ENCODE measurements at places on chromosomes 1 and 21.

DNA sequence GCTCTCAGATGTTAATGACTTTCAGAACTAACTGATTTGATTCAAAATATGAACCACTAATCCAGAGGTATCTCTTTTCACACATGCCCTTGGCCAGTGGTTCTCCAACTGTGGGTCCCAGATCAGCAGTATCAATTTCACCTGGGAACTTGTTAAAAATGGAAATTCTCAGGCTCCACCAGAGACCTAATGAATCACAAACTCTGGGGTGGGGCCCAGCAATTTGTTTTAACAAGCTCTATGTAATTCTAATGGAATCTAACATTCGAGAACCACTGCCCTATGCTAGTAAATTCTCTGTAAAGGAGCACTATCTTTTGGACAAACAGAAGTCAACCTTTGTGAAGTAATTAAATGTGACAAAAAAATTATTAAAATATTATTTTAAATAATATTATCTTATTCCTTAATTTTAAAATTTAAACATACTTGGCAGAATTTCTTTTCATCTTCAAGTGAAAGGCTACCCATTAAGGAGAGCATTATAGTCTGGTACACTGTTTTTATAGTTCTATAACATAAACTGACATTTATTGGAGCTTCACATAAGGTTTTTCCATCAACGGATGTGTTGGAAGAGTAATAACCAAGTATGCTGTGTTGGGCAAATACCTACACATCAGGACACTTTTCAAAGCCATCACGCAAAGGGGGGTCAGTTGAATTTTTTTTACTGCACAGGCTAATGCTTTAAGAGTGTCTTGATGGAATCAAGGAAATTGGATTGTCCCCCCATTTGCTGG, 130.4 kb downstream of the LHX4 start:
- no peak for DNase-seq

GRCh38 chr21:46037331-46038325, 56.1 kb downstream of the COL6A1 start:
- DNase-seq, result no peak

- no peak for DNase-seq
These were observed 138.9 kb upstream of the SOD1 start for GRCh38 chr21:31520561-31521098.

- no peak for DNase-seq
These were observed 13.0 kb downstream of the FMO1 start for GRCh38 chr1:171261336-171261735.

DNA sequence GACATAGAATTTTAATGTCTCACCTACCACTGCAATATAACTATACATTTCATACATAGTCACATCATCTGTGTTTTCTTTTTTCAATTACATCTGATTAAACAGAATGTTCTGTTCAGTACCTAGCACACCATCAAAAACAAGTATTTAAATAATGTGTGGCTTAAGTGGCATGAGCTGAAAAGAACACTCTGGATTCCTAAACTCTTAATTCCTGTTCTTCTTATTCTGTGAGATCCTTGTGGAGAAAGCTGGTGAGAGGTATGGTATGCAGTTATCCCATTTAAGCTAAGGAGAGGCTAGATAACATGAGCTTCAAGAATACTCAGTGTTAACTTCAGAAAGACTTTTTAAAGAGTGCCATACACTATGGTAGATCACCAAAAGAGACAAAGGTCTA, 5.5 kb downstream of the TP53BP2 start:
- DNase-seq, result no peak

- DNase-seq, result no peak
These were observed 126.4 kb upstream of the ARHGEF16 start for GRCh38 chr1:3327936-3328590.

DNA sequence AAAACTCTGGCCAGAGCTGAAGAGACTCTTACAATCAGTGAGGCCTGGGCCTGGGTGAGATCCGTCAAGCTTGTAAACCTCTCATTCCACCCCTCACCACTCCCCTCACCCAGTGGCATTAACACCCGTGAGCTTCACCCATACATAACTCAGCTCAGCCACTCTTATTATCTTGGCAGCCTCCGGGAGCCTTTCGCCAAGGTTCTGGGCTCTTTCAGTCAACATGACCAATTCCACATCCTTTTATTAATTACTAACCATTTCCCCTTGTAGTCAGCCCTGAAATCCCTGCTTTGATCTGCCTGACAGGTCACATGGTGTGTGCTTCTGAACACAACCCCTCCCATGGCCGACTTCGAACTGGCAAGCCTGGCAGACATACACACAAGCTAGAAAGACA, 134.8 kb downstream of the SETD4 start:
- DNase-seq, result no peak

DNA sequence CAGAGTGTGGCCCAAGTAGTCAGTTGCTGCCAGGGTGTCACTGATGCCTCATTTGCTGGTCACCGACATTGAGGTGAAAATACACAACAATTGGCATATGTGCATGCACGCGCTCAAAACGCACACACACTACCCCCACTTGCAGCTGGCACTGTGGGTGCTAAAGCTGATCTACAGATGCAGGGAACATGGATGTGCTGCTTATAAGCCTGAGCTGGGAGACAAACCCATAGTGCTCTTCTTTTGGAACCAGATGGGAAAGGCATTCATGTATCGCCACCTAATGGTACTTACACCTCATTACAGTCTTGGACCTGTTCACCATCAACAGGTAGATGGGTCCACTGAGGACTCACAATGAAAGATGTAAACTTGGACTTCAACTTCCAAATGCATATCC, 70.3 kb upstream of the CAMK1G start:
- DNase-seq, result no peak

GRCh38 chr1:229579059-229579673, 20.7 kb upstream of the ABCB10 start:
- DNase-seq, result no peak

DNA sequence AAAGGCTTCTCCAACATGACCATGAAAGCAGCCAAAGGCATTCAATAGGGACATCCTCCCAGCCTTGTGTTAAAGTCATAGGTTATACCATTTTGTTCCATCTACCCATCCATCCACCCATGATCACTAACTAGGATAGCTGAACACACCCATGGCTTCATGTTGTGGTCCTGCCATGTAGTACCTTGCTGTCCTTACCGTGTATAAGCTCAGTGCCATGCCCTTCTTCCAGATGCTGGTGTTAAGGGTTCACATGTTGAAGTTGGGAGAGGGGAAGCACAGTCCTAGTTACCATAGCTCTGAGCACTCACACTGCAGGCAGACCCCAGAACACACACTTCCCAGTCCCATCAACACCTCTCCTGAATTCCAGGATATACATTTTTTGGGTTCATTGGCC, 51.5 kb downstream of the ATP5PO start:
- DNase-seq, result no peak

GRCh38 chr1:117416004-117416403, 48.8 kb downstream of the MAN1A2 start:
- no peak for DNase-seq

GRCh38 chr1:29555043-29555620, 318.8 kb downstream of the PTPRU start:
- DNase-seq, result no peak

DNA sequence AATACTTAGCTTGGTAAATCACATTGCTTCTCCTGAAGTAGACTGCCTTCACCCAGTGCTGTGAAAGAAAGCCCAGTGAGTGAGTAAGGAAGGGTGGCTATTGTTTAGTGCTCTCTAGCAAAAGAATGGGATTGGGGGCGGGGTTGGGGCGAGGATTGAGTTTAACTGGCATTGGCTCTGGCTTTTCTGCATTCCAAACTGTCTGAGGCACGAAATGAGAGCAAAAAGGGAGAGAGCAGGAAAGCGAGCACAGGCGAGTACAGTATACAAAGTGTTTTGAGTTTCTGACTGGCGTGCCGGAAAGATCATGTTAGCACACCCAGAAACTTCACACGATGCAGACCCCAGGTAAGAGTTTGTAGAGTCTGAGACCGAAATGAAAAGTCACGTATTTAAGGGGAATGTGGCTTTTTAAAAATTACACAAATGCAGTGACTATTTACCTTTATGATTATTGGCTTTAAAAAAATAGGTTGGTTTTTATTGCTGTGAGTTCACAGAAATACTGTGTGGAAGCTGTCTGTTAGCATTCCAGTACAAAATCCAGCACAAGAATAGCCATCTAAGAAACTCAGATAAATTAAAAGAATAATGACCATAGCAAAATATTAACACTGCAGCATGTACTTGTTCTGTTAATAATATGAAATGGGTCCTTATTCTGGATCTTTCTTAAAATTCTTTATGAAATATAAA, 155.4 kb downstream of the CLEC20A start:
- DNase-seq, result no peak

GRCh38 chr1:78520216-78520615, 29.4 kb downstream of the PTGFR start:
- no peak for DNase-seq

DNA sequence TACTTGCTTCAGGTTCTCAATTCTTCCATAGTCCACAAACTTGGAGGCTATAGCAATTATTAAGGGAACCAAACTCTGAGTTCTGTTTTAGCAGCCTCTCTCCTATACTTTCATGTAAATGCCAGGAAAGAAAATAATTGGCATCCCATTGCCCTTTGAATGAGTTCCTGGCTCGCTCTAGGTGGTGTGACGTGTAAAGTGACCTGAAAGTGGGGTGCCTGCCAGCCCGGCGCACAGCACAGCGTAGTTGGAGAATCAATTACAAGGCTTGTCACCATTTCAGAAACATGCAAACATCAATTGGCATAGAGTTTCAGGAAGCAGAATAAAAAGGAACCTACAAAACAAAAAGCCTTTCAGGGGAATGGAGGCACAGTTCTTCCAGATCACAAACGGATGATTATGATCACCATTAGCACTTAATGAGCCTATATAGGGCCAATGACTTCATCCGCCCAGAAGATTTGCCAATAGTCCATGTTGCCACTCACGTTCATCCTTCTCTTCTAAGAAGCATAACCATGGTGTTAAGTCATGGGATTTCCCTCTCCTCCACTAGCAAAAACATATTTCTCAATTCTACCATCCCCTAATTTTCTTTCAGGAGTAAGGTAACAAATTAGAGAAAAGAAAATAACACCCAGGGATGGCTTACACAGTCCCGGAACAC, 354.6 kb upstream of the ADGRL2 start:
- DNase-seq, result no peak

GRCh38 chr1:163054181-163054591, 15.0 kb upstream of the RGS4 start:
- no peak for DNase-seq

- no peak for DNase-seq
These were observed 149.8 kb upstream of the DUSP10 start for GRCh38 chr1:221891708-221892107.

GRCh38 chr21:29418813-29419212, 120.1 kb downstream of the BACH1 start:
- no peak for DNase-seq

- DNase-seq, result no peak
These were observed 154.2 kb upstream of the RUNX1 start for GRCh38 chr21:35203093-35203977.

GRCh38 chr1:65681096-65681495, 111.6 kb upstream of the PDE4B start:
- DNase-seq, result no peak

- no peak for DNase-seq
These were observed 243.2 kb downstream of the FGGY start for GRCh38 chr1:59539961-59540681.

GRCh38 chr1:165367375-165367993, 11.0 kb upstream of the LMX1A start:
- peak; percentile 51 for DNase-seq

DNA sequence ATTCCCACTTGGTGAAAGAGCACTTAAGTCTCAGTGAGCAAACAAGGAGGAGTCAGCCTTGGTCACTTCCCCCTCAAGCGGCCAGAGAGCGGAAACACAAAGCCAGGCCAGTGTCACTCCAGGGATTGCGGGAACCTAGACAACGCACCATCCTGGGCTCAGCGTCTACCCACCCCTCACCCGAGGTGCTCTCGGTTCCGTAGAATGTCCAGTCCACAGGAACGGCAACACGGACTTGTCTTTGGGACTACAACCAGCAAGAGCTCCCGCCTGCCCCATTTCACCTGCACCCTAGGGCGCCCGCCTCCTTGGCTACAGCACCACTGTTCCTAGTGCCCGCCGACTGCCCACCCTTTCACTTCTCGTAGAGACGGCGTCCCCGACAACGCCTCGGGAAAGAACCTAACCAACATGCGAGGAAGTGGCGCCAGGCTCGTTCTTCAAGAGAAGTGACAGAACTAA, 509 bp downstream of the GDAP2 start:
- no peak for DNase-seq

- no peak for DNase-seq
These were observed 40.4 kb downstream of the LDLRAD2 start for GRCh38 chr1:21852282-21853130.

GRCh38 chr1:113046569-113046968, 26.4 kb upstream of the LRIG2 start:
- no peak for DNase-seq

DNA sequence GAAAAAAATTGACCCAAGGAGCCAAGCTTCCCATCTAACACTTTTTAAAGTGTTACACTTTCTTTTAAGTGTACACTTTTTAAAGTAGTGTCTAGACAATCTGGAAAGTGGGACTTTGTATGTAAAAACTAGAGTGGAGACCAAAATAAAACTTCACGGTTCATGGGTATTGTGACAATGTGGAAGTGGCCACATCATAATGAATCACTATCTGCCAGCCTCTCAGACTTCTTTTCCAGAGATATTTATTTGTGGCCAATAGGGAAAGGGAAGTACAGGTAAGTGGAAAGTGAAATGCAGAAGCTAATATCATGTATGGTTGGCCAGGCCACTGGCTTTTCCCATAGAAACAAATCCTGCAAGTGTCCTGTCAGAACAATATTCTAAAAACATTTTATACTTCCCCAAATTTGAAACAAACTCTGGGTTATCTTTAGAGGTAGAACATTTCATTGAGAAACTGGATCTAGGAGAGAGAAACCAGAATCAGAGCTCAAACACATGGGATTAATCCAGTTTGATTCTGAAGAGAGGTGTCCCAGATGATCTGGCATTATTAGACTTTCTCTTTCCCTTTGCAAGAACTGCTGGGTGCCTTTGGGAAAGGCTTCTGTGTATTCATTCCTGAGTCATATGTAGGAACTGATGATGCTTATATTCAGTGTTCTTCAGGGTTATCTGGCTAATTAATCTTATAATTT, 2.0 kb downstream of the TNFSF18 start:
- DNase-seq, result no peak

DNA sequence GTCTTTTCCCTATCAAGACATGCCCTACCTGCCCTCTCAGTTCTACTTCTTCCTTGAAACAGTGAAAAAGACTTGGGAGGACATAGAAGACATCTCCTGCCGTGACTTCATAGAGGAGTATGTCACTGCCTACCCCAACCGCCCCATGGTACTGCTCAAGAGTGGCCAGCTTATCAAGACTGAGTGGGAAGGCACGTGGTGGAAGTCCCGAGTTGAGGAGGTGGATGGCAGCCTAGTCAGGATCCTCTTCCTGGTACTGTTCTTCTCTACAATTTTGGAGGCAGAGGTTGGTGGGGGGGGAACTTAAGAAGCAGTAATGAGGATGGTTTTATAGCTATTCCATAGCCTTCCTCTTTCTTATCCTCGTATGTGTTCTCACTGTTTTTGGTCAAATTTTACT, 18.7 kb downstream of the SETDB1 start:
- DNase-seq, result no peak
